Left renal pelvis (tissue), 4 donors: ENCODE measurements at places on chromosomes 2 and 18.

DNA sequence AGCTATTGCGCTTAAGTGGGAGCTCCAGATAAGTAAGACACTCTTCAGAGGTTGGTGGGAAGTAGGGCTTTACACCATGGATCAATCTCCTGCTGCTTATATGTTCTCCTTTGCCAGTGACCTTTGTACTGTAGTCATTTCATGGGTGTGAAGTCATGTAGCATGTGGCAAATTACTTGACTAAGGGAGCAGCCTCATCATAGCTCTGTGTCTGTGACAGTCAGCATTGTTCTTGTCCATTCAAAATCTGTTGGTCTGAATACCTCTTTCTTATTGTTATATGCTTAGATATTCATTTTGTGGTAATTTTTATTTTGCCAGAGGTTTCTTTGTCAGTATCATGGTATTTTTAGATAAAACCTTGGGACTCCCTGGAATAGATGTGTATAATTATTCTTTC lies 18.2 kb downstream of the SLC4A1AP start:
- no peak for DNase-seq

- DNase-seq: no peak
These were observed 221.9 kb upstream of the CELF4 start for GRCh38 chr18:37787452-37787851.

DNA sequence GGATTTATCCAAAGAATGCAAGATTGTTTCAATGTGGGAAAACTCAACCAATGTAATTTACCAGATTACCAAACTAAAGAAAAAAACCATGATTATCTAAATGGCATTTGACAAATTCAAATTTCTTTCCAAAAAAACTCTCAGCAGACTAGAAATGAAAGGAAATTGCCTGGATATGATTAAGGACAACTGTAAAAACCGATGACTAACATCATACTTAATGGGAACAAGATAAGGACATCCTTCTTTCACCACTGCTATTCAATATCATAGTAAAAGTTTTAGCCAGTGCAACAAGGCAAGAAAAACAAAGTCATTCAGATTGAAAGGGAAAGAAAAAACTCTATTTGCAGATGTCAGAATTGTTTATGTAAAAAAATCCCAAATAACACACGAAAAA lies 4.4 kb upstream of the CCDC150 start:
- no peak for DNase-seq

DNA sequence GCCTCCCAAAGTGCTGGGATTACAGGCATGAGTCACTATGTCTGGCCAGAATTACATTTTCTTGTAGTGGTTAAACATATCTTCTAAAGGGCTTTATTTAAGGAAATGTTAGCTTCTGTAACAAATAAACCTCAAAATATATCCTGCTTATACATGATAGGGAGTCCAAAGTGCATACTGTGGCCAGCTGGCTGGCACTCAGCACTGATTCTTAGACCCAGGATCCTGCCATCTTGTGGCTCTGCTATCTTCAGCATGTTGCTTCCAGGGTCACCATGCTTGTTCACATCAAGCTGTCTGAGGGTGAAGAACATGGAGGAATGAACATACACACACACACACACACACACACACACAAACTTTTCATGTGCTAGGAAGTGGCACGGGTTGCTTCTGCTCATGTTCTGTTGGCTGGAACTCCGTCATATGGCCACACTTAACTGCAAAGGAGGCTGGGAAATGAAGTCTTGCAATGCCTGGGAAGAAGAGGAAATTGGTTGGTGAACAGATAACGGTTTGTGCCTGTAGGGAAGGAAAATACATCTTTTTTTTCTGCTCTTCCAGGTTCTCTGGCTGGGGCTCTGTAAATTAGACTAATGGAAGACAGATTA lies 40.0 kb downstream of the NPPC start:
- no peak for DNase-seq

DNA sequence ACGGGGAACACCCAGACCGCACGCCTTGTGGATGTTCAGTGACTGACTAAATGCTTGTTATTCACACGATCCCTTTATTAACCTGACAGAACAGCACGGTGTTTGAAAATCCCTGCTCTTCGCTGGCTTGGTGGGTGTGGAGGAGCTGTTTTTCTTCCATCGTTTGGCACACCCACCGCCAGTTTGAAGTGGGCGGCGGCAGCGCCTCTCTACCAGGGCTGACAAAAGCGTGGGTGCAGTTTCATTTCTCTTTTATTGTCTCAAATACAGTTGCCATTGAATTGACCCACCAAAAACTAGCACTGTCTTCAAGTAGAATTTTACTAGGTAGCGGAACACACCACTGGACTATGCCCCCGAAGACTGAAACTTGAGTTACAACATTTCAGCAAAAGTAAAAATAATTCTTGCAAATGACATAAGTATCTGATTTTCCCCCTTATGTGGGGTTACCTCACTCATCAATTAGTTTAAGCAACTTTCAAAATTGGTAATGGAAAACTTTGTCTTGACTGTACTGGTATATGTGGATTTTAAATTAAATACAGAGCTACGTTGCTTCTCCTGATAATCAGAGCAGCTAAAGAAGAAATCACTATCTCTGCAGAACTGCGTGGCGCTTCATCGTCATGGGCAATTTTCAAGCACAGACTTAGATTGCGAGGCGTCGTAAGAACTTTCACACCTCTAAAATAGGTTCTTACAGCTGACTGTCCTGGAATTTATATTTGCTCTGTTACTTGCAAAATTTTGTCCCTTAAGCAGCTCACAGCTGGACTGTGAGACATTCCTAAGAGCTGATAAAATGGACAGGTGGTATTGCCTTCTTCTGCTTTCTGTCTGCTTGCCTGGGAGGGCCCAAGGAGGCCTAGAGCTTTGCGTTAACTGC lies 60.9 kb downstream of the LDLRAD4 start:
- DNase-seq: no peak

GRCh38 chr2:42457011-42457410 lies 36.8 kb downstream of the KCNG3 start:
- DNase-seq: no peak

DNA sequence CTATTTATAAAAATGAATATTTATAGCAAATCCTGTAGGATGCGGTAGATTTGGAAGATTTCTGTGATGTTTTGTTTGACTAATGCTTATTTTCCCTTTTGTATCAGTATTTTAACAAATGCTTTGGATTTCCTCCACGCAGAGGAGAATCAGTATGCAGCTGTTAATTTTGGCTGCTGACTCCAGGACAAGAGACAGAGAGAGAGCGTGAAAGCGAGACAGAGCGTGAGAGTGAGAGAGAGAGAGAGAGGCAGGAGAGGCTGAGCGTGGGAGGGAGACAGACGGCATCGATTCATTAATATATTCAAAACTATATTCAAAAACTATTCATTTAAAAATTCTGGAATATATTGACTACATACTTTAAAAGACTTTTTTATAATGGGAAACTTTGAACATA lies 62.5 kb downstream of the RRM2 start:
- DNase-seq: no peak

- no peak for DNase-seq
These were observed 233.4 kb upstream of the COPS8 start for GRCh38 chr2:236852100-236852976.

DNA sequence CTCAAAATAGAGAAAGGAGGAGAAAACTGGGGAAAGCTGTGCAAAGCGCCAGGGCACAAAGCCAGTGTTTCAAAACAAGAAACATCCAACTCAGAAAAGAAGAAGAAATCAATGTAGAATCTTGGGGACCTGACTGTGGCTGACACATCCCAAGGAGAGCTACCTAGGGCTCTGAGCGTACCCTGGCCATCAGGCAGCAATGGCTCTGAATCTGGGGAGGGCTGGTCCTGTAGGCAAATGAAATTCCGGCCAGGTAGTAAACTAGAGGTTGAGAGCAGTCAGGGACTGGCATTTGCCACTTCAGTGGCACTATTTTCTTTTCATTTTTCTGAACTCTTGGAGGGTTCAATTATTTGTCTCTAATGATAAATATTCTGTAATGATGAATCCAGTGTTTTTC lies 525.8 kb downstream of the STK39 start:
- no peak for DNase-seq

- peak; percentile 95 for DNase-seq
These were observed at the start of gene SOX11 for GRCh38 chr2:5691985-5692529. Gene SOX11 (plus strand): TSS chr2:5692384. CDS start chr2:5692722, 338 bp downstream.

- DNase-seq: peak; percentile 69
These were observed 20.5 kb upstream of the LRPPRC start for GRCh38 chr2:44016282-44016681.

GRCh38 chr2:144152817-144153271 lies 367.1 kb downstream of the ZEB2 start:
- DNase-seq: no peak

GRCh38 chr18:52289392-52289791 lies 50.6 kb upstream of the DCC start:
- DNase-seq: no peak

- DNase-seq: peak; percentile 14
These were observed 4.1 kb upstream of the VRK2 start for GRCh38 chr2:58042486-58042970.

- no peak for DNase-seq
These were observed 43.7 kb upstream of the RMDN2 start for GRCh38 chr2:37881397-37881796.

DNA sequence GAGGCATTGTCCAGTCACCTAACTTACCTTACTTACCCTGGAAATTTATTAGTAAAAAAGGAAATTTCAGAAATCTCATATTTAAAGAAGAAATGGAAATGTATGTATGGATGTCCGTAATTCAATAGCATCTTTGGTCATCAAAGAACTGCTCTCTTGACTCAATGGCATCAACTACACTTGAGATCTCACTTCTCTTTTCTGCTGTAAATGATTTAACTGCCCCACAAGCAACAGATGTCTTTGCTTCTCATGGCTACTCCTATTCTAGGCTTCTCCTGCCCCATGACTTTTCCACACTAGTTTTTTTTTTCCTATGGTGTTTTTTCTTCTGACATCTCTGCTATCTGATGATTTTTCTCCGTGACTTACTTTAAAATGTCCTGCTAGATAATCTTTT lies 34.0 kb upstream of the ERMN start:
- no peak for DNase-seq

DNA sequence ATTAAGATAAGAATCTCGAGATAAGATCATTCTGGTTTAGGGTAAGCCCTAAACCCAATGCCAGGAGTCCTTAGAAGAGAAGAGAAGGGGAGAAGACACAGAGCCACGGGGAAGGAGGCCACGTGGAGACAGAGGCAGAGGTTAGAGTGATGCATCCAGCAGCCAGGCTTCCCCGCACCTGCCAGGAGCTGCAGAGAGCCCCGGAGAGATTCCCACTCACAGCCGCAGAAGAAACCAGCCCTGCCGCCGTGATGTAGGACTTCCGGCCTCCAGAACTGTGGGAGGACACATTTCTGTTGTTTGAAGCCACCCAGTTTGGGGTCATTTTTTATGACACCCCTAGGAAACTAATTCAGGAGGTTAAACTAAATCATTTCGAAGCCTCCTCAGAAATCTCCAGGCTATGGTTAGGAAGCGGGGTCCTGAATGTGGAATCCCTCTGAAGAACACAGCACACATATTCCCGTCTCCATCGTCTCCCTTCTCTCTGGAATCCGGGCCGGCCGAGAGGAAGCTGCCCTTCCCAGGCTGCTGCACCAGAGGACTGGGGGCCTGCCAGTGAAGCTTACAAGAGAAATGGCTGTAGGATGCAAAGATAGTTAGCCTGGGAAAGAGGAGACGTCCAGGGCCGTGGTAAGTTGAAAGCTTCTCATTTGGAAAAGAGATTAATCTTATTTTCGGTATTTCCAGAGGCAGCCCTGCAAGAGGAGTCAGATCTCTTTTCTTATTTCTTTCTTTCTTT lies 156.6 kb downstream of the TWIST2 start:
- no peak for DNase-seq

- no peak for DNase-seq
These were observed 236.4 kb downstream of the ALPK2 start for GRCh38 chr18:58392324-58393000.

DNA sequence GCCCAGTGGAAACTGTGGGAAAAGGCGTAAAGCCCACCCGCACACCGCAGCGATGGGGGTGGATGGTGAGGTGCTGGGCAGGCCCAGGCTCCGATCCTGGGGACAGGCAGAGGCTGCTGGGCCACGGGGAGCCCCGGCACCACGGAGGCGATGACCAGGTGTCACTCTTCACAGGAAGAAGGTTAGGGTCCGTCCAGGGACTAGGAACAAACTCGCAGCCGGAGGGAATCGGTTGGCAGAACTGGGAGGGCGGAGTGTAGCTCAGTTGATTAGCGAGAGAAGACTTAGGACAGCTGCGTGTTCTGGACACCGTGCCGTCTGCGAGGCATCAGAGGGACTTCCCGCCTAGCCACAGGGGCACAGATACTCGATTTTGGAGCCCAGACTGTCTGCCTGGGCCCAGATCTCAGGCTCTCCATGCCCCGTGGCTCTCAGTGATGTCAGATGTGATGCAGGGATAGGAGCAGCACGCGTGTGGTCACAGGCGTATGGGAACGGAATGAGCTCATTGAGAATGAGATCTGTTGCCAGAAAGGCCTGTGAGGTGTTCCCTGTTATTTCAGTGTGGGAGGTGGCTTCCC lies 16.1 kb upstream of the ALLC start:
- no peak for DNase-seq

- peak; percentile 58 for DNase-seq
These were observed 58.5 kb upstream of the COPS8 start for GRCh38 chr2:237026981-237027711.

GRCh38 chr2:121906170-121906569 lies 150.7 kb downstream of the TSN start:
- DNase-seq: no peak

GRCh38 chr2:133835821-133836619 lies 267.8 kb upstream of the NCKAP5 start:
- DNase-seq: no peak

DNA sequence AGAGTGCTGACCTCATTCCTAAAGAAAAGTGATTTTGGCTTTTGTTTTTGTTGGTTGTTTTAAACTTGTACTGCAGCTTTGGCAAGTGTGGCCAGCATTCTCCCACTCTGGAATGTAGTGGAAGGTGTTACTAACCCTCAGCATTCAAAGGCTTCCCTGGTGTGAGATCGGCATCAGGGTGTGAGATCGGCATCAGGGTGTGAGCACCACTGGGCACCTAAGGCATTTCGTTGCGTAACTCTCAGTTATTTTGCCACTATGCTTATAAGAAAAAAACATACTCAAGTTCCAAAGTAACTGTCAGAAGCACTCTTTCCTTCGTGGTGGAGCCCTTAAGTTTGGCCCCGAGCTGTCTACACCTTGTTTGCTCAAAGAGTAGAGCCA lies 1.7 kb downstream of the CYBRD1 start:
- DNase-seq: peak; percentile 14

- DNase-seq: no peak
These were observed 156.6 kb downstream of the TANC1 start for GRCh38 chr2:159124931-159125467.

- no peak for DNase-seq
These were observed 82.2 kb downstream of the ADD2 start for GRCh38 chr2:70685771-70686171.

DNA sequence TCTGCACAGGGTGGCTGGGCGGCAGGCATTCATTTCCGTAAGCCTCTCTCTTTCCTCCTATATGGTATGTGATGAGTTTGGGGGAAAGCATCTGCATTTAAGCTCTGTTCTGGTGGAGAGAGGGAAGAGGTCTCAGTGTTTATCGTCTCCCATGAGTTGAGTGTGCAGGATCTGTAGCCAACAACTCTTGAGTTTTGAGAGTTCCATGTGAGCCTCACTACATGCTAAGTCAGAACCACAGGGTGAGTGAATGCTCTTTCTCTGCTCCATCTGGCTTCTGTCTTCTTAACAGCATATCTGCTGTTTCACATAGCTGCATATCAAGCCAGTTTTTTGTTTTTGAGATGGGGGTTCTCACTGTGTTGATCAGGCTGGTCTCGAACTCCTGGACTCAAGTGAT lies 22.7 kb downstream of the RAB31 start:
- no peak for DNase-seq
